Fibroblast of villous mesenchyme (primary cell): ENCODE measurements at places on chromosomes 7 and 10. TPM values are rescaled to one million over a fixed set of nuclear protein-coding genes. Genes with fewer than 3 reads are reported as not detected.

The SPDYE6 gene
- total RNA-seq, result not detected in 2 replicates

DNA sequence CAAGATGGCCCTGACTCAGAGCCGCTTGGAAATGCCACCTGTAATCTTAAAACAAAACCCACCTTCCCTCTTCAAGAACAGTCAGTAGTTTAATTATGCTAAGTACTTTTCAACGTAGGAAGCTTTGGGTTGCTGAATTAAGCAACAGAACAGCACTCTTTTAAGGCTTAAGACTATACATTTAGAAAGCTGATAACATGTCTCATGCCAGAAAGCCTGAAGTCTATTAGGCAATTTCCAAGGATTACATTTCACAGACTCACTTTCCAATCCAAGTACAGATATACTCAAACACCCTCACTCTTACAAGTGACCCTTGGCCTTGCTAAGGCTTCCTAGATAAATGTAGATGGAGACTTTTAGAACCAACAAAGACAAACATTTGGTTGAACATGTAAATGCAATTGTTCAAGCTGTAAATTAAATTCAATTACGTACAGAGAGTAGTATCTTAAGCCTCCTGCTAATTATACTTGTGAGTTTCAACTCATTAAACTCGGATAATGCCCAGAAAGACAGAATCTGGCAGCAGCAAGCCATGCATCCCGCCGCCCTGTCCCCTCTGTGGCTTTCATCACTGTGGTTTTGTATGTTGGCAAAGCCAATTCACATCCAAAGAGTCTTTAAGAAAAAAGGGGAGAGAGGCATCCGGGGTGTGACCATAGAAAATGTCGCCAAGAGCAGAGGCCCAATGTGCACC, 283.1 kb upstream of the NRP1 start:
- DNase-seq, result peak; percentile 78

DNA sequence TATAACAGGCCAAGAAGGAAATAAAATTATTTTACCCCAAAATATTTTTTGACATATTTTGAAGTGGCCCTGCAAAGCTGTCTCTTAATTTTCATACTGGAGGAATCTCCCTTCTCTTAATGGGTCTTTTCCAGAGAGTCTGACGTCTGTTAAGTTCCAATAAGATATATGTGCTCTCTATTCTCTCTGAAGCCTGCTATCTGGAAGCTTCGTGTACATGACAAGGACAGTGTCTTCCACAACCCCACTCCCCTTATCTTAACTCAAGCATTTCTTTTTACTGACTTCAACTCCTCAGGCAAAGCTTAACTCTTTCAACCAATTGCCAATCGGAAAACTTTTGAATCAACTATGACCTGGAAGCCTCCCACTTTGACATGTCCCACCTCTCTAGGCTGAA, 29.2 kb upstream of the IL15RA start:
- no peak for DNase-seq

- DNase-seq, result no peak
These were observed 10.8 kb upstream of the POLM start for GRCh38 chr7:44093102-44093641.

The NXPH1 gene
- not detected in 2 replicates for total RNA-seq

GRCh38 chr10:72808001-72808400, 85.5 kb upstream of the OIT3 start:
- no peak for DNase-seq

The IL15RA gene
- 2.6 and 3.0 TPM in 2 replicates for total RNA-seq

DNA sequence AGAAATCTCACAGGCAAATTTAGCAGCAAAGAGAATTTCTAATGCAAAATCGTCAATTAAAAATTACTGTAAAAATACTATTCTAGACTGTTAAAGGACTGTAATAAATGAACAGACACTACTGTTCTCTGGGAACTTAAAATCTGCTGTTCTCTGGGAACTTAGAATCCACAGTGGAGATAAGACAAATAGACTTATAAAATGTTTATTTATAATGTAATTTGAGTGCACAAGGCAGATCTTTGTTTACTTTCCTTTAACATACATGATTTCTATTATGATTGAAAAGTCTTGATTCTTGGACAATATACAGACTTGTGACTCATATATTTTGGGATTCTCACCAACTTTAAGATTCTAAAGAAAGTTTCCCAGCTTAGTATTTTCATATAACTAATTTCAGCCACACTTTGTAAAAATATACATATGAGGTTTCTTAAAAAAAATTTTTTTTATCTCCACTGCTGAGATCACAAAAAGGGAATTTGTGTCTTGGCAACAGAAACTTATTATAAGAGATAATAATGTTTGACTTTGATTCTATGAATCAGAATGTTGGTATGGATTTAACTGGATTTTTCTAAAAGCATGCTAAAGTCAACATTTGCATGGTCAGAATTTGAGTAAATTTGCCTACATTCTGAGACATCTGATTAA, 166.3 kb upstream of the RHOBTB1 start:
- DNase-seq, result no peak

DNA sequence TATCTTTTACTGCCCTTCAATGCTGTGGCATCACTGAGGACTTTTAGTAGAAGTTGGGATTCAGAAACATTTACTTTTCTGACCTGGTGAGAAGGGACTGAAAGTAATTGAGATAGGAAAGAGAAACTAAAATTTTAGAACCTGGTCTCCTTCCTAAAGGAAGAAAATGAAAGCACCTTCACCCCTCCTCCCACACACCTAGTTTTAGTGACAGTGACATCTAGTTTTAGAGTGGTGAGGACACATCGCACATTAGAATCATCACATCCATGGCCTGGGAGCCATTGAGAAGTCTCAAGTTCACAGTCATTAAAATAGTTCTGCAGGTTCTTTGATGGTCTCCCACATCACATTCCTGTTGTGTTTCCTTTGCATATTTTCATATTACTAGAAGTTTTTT, 16.1 kb downstream of the TAS2R41 start:
- no peak for DNase-seq

The ADRA2A gene
- total RNA-seq, result 0.32 and 3.0 TPM in 2 replicates
